ENCODE measurements at places on chromosomes 13 and 19.

DNA sequence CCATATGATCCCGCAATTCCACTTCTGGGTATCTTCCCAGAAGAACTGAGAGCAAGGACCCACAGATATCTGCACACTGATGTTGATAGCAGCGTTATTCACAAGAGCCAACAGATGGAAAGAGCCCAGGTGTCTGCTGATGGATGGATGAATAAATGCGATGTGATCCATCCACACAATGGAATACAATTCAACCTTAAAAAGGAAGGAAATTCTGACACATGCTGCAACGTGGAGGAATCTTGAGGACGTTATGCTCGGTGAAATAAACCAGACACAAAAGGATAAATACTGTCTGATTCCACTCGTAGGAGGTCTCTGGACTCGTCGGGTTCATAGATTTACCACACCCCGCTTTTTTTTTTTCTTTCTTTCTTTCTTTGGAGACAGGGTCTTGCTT, 21.8 kb downstream of the ARHGEF18 start:
- no peak for DNase-seq

GRCh38 chr19:5048091-5048726, 79.3 kb downstream of the KDM4B start:
- DNase-seq: peak; percentile 51

GRCh38 chr19:56933014-56933705, 92.6 kb upstream of the PEG3 start:
- no peak for DNase-seq

DNA sequence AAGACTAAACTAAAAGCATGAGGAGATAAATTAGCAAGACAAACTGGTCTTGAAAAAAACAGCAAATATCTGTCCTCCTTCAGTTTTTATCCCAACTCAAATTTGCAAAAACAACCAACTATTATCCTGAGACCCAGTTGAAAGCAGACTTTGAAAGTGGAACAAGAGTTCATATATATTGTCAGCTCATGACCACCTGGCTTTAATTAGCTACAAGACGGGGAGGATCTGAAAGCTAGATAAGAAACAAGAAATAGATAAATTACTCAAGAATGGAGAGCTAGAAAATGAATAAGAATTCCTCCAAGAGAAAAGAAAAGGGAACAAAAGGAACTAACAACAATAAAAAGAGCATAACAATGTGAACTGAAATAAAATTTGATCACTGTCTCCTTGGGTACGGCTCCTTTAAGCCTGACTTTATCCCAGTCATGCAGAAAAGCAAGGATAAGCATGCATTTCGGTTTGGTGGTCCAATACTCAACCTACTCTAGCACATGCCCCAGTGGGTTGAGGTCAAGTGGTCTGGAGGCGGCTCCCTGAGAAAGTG, 246.9 kb downstream of the DCLK1 start:
- no peak for DNase-seq
